ENCODE measurements at places on chromosomes 7 and 10.
A peak's percentile ranks its signal among the peaks of the same experiment; 100 is the strongest.

GRCh38 chr10:112775892-112776674 is 174.0 kb upstream of the TCF7L2 start:
- DNase-seq: no peak

- peak; percentile 52 for DNase-seq
Observed at GRCh38 chr10:35421553-35422178, 85.4 kb downstream of the CCNY start.

GRCh38 chr7:12594122-12594897 is 23.8 kb downstream of the SCIN start:
- no peak for DNase-seq

- DNase-seq: no peak
Observed at GRCh38 chr7:23418046-23418445, 52.2 kb downstream of the IGF2BP3 start.

- DNase-seq: no peak
Observed at GRCh38 chr7:41045556-41046123, 657.2 kb downstream of the INHBA start.

DNA sequence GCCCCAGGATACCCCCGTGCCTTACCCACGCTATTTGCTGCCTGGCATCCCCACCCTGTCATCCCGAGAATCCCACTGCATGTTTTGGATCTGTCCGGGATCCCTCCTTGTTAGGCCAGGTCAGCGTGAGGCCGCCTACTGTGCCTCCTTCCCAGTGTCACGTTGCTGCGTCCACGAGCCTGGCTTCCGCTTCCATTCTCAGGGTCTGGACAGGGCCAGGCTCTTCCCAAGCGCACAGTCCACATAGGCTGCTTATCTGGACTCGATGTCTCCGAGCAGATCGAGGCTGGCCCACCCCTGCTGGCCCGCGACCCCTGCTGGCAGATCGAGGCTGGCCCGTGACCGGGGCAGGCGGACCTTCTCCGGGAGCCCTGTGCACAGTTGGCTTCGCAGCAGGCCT is 27.1 kb downstream of the FOXK1 start:
- DNase-seq: no peak

DNA sequence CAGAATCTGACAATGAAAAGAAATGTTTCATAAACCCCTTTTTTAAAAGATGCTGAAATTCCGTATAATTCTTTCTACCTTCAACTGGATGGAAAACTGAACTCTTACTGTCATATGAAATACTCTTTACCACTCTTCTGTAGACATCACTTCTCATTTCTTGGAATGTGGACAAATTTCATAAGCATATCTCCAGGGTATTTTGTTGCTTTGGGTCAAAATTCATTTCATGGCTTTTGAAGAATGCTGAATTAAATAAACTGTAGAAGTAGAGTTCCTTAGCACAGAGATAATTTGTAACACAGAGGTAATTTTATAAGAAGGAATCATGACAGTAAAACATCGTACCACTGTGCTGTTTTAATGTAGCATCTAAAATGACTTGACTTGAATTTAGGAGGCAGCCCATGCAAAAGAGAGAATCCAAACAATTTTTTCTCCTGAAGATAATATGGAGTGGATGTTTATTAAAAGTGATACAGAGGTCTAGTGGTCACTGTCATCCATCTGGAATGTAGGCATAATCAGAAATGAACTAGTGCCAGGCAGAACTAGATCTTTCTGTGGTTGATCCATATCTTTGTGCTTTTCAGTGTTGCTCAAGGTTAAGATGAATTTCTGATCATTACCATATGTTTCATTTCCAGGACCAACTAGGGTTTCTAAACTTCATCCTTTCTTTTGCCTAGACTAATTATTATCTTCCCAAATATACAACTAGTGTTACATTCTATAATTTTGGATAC is 492.0 kb downstream of the KIF20B start:
- no peak for DNase-seq

DNA sequence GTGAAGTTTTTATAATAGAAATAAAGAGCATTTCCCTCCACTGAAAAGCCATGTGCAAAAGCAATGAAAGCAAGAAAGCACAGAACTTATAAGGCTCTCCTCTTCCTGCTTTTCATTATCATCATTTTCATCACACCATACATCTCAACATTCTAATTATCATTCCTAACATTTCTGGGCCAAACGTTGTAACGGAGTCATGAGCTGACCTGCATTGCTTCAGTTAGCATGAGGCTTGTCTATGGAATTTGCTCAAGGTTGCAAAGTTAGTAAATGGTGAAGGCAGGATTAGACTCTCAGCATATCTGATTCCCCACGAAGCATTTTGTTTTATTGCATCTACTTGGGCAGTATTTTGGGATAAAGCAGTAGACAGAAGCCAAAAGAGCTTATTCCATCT is 11.4 kb downstream of the SCIN start:
- DNase-seq: no peak

GRCh38 chr7:12601302-12601869 is 30.9 kb downstream of the SCIN start:
- no peak for DNase-seq

GRCh38 chr7:84134169-84134568 is 60.4 kb downstream of the SEMA3A start:
- DNase-seq: no peak

DNA sequence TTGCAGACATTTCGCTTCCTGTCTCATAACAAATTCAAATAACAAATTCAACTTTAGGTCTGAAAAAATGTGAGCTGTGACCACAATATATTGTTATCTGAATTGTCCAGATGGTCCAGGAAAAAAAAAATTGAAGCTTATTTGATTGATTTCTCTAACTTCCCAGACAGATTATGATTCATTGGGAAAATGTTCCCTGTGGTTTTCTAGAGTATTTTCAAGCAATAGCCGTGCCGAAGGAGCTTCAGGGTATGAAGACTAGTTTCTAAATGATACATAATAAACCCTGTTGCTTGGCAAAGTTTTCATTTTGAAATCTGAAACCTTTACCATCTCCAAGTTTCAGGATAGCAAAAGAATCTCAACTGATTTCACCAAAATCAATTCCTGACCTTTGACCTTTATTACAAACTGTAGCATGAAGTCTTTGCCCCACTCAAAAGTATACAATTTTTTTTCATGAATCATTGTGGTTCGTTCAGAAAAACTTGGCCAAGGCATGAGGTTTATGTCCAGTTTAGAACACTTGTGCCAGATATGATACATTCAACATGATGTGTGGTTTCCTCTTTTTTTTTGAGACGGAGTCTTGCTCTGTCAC is 109.9 kb downstream of the JCAD start:
- no peak for DNase-seq

GRCh38 chr10:69425511-69426298 is 9.0 kb upstream of the TACR2 start:
- DNase-seq: no peak

GRCh38 chr10:99368646-99369045 is 39.5 kb downstream of the CNNM1 start:
- no peak for DNase-seq

- no peak for DNase-seq
Observed at GRCh38 chr10:129099486-129099885, 367.6 kb upstream of the MGMT start.

- no peak for DNase-seq
Observed at GRCh38 chr7:101273206-101273605, 28.3 kb upstream of the FIS1 start.

- DNase-seq: no peak
Observed at GRCh38 chr10:17859492-17860156, 50.5 kb downstream of the MRC1 start.

GRCh38 chr10:103582331-103583123 is 89.0 kb downstream of the NEURL1 start:
- DNase-seq: no peak

GRCh38 chr7:139022286-139022685 is 13.6 kb downstream of the ZC3HAV1L start:
- DNase-seq: no peak

DNA sequence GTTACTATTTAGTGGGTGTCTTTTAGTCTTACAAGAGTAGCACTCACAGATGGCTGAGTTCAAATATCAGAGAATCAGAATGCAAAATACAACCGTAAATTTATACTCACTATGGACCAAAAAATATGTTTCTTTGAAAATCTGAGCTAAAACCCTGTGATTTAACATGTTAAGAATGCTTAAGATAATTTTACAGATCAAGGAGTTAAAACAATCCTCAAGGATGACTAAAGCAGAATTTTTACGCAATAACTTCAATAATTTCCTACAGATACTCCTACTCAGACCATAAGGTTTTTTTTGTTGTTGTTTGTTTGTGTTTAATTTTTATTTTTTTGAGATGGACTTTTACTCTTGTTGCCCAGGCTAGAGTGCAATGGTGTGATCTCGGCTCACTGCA is 47.9 kb upstream of the CCDC6 start:
- no peak for DNase-seq

DNA sequence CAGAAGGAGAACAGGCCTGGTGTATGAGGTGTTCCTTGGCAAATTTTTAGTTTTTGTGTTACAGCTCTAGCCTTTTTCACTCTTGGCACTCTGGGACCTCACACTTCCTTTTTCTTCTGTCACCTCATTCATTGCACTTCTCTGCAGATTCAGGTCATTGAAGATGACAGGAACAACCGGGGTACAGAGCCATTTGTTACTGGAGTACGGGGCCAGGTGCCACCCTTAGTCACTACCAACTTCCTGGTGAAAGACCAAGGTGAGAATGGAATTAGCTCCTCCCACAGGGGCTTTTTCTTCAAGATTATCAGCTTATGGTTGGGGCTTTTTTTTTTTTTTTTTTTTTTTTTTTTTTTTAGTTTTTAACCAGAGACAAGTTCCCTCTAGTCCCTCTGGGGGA is 18.5 kb upstream of the CHCHD1 start:
- DNase-seq: no peak

DNA sequence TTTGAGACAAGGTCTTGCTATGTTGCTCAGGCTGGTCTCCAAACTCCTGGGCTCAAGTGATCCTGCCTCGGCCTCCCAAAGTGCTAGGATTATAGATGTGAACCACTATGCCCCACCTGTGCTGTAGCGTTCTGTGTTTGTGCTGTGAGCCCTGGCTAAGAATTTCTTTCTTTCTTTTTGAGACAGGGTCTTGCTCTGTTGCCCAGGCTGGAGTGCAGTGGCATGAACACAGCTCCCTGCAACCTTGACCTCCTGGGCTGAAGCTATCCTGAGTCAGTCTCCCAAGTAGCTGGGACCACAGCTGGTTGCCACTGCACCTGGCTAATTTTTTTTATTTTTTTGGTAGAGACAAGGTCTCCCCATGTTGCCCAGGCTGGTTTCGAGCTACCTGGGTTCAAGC is 11.4 kb downstream of the TSPAN13 start:
- DNase-seq: no peak

DNA sequence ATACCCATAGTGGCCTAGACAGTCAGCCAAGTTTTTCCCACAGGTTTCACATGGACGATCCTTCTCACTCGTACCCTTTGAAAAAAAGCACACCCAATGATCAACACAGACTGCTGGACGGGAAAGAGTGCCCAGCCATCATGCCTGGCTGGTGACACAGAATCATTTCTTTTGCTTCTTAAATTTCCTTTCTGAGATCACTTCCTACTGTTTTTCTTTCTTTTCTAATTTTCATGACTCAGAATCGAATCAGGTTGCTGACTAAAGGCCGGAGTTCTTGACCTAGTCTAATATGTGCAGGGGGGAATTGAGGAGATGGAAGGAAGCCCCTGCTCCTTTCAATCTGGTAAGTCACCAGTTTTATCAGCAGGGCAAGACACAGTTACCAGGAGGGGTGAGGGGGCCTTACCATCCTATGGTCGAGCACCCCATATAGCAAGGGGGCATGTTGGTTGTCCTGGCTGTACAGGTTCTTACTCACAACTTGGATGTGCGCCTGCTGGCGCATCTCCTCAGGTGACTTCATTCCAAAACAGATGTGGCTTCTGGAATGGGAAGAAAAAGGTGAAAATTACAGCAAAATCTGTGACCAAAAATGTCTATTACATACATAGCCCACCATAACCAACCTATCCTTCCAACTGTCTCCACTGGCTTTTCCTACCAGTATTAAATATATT is 3.5 kb downstream of the POLR3A start:
- no peak for DNase-seq

- no peak for DNase-seq
Observed at GRCh38 chr7:24786941-24787340, 29.7 kb upstream of the GSDME start.
